ENCODE measurements at places on chromosomes 16 and 17.

DNA sequence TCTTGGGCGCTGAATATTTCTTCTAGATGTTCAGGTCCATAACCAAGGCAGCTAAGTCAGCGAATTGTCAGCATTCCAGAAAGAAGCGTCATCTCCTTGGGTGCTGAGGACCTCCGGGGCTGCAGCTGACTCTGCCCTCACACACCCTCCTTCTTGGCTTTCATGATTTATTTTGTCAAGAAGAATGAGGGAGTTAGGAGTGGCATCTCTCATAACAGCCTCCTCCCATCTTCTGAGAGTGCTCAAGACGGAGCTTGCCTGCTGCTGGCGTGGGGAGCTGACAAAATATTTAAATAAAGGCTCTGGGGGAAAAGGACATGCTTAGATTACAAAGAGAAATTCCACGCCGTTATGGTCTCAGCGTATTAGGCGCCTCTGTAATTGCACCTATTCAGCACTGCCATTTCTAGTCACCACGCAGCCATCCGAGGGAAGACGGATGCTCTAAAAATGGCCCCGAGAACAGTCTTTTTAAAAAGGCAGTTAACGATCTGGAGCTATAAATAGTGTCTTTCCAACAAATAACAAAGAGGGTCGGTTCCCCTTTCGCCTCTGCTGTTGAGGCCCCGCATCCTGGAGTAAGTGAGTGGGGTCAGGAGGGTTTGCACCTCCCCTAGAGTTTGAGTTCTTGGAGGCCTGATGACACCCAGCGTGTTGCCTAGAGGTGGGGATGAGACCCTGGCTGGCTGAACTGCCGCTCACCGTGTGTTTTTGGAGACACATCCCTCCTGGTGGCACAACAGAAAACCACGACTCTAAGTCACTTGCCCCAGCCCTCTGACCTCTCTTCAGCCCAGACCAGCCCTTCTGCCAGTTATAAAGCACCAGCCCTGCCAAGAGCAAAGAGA lies 187.0 kb downstream of the CCDC182 start:
- DNase-seq: no peak

DNA sequence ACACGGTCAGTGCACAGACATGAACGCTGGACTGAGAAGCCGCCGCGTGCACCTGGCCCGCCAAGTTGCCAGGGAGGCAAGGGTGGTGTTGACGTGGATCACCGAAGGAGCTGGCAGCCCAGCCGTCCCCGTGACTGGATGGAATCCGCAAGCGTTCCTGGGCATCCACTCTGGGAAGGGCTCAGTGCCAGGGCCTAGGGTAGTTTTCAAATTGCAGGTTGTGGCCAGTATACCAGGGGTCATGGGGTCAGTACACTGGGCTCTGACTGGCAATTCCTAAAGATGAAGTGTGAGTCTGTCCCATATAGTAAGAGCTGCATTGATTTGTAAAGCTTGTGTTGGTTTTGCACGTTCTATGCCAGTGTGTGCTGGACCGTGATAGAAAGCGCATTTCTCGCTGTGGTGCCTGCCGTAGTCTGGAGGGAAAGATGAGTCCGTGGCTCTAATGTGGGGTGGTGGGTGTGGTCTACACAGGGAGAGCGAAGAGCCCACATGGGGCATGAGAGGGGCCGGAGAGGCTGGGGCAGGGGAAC lies 21.1 kb upstream of the METRNL start:
- no peak for DNase-seq

GRCh38 chr17:7296189-7296861 lies 1.9 kb upstream of the YBX2 start:
- DNase-seq: peak; percentile 39

DNA sequence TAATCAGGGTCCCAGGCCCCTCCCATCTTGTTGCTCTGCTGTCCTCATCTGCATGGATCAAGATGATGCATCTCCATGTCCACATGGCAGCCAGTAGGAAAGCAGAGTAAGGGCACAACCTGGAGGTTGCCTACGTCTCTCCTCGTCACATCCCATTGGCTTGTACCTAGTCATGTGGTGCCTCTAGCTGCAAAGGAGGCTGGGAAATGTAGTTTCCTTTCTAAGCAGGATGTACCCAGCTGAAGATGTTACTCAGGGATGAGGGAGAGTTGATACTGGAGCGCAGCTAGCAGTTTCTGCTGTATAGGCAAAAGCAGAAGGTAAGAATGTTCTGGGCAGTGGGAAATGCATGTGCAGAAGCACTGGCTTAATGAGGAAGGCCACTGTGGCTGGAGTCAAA lies 20.8 kb downstream of the ABCC1 start:
- DNase-seq: no peak

Data from activated CD4-positive, alpha-beta T cell treated with anti-CD3 and anti-CD28 coated beads, Interleukin-2, amount 50 U/mL, for 4 hours (primary cell).